Astrocyte (in vitro differentiated cells and primary cell): ENCODE measurements at places on chromosomes 11 and 22. TPM values are rescaled to one million over a fixed set of nuclear protein-coding genes. Genes with fewer than 3 reads are reported as not detected.

GRCh38 chr11:59918987-59919589 lies 19.1 kb upstream of the OOSP1 start:
- no peak overlapping the region for H3K4me3 ChIP-seq
- no peak overlapping the region for H3K27ac ChIP-seq
- no peaks in the 10 kb centered on the region for H3K36me3 ChIP-seq

- DNase-seq = no peak
- H3K4me3 ChIP-seq = no peak overlapping the region
- peaks cover 3% of the 10 kb centered on the region for H3K36me3 ChIP-seq
- no peaks in the 10 kb centered on the region for H3K27me3 ChIP-seq
These were observed 543 bp upstream of the AP2A2 start for GRCh38 chr11:925158-925495.

PHOX2A gene
- total RNA-seq = 0.36 TPM in 1 of 2 replicates, not detected in the other

TYR gene
- not detected in 2 replicates for total RNA-seq

MUC5B gene
- total RNA-seq = not detected in 2 replicates

DNA sequence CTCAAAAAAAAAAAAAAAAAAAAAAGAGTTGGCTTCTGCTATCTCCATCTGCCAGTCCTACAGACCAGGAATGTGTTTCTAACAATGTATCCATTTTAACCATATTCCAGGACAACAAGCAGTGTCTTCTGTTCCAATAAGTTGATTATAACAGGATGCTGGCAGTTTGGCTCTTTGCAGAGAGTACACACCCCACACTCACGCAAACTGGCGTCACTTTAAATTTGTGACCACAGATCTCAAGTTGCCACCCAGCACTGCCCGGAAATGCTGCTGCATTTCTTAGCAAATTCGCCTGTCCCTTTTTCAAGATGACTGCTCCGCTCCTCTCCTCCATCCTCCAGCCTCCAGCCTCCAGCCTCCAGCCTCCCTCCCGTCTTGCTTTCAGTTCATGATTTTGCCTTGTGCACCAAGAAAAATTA lies 44.3 kb downstream of the SCGB1A1 start:
- no peak overlapping the region for H3K4me3 ChIP-seq
- DNase-seq = no peak
- no peaks in the 10 kb centered on the region for H3K36me3 ChIP-seq
- no peaks in the 10 kb centered on the region for H3K27me3 ChIP-seq

GRCh38 chr22:37258005-37258752 lies 14.1 kb upstream of the RAC2 start:
- no peaks in the 10 kb centered on the region for H3K27me3 ChIP-seq
- H3K4me3 ChIP-seq = no peak overlapping the region
- H3K4me1 ChIP-seq = peaks cover 22% of the 10 kb centered on the region
- no peaks in the 10 kb centered on the region for H3K36me3 ChIP-seq
- DNase-seq = no peak
- no peak overlapping the region for H3K27ac ChIP-seq

OR52I2 gene
- not detected in 2 replicates for total RNA-seq

PNPLA3 gene
- 8.3 and 10.8 TPM in 2 replicates for total RNA-seq

MCHR1 gene
- total RNA-seq = 0.96 and 1.8 TPM in 2 replicates

DNA sequence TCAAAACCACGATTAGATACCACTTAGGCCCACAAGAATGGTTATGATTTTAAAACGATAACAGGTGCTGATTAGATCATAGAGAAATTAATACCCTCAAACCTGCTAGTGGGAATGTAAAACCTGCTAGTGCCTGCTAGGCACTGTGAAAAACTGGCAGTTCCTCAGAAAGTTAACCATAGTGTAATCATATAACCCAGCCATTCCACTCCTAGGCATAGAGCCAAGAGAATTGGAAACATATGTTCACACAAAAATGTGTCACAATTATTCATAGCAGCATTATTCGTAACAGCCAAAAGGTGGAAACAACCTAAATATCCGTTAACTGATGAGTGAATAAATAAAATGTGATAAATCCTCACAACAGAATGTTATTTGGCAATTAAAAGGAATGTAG lies 122.2 kb upstream of the SYN3 start:
- no peaks in the 10 kb centered on the region for H3K27me3 ChIP-seq
- H3K4me1 ChIP-seq = no peaks in the 10 kb centered on the region
- no peak for DNase-seq
- no peak overlapping the region for H3K27ac ChIP-seq
- no peaks in the 10 kb centered on the region for H3K36me3 ChIP-seq

- no peak for DNase-seq
- no peaks in the 10 kb centered on the region for H3K36me3 ChIP-seq
- no peaks in the 10 kb centered on the region for H3K27me3 ChIP-seq
- H3K4me1 ChIP-seq = no peaks in the 10 kb centered on the region
- H3K4me3 ChIP-seq = no peak overlapping the region
- H3K27ac ChIP-seq = no peak overlapping the region
These were observed 68.9 kb upstream of the SLC5A12 start for GRCh38 chr11:26790738-26791137.

DNA sequence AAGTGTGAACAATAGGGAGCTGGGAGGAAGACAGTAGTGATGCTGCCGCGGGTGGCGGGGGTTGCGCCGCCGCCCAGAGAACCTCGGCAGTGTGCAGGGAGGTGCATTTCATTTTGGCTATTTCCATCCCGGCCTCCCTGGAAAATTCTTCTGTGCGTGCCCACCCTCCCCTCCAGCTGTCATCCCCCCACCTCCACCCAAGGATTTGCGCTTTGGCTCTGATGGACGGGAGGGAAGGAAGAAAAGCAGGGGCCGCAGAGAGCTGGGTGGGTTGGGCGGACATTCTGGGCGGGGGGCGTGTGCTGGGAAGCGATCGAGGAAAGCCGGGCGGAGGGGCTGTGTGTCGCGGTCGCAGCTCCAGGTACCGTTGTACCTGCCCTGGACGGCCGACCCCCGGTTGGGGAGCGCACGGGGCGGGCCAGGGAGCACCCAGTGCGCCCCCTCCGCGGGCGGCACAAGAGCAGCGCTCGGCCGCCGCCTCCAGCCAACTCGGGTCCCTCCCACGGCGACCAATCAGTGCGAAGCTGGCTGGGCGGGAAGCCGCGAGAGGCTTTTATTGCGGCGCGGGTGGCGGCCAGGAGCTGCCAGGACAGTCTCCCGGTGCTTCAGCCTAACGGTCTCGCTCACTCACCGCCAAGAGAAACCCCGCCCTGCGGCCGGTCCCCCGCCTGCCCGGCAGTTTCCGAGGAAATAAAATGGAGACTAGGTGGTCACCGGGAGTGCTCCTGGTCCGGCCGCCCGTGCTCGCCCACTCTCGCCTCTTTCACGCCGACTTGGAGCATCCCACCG lies 1.6 kb downstream of the NCAM1 start:
- no peak overlapping the region for H3K27ac ChIP-seq
- H3K36me3 ChIP-seq = no peaks in the 10 kb centered on the region
- H3K4me3 ChIP-seq = peak overlapping the region; percentile 79
- peaks cover 4% of the 10 kb centered on the region for H3K4me1 ChIP-seq

- no peak overlapping the region for H3K27ac ChIP-seq
- no peaks in the 10 kb centered on the region for H3K36me3 ChIP-seq
- H3K27me3 ChIP-seq = peaks cover 10% of the 10 kb centered on the region
- H3K4me3 ChIP-seq = no peak overlapping the region
These were observed 949 bp downstream of the TP53AIP1 start for GRCh38 chr11:128941573-128942271.

GRCh38 chr11:110665689-110666465 lies 46.4 kb downstream of the ARHGAP20 start:
- DNase-seq = no peak
- H3K27ac ChIP-seq = no peak overlapping the region
- no peaks in the 10 kb centered on the region for H3K4me1 ChIP-seq
- H3K36me3 ChIP-seq = no peaks in the 10 kb centered on the region
- no peaks in the 10 kb centered on the region for H3K27me3 ChIP-seq

DNA sequence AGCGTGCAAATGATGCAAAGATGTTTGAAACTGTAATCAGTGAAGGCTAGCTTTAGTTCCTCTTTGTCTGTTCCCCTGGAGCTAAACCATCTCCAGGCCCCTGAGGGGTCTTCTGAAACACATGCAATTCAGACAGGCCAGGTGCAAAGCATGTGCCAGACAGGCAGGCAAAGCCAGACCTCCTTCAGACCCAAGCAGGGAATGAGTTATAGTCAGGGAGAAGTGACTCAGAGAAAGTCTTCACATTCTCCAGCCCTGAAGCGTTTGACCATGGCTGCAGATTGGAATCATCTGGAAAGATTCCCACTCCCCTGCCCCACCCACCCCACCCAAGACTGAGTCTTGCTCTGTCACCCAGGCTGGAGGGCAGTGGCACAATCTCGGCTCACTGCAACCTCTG lies 187.0 kb upstream of the ISX start:
- no peak overlapping the region for H3K4me3 ChIP-seq
- no peaks in the 10 kb centered on the region for H3K27me3 ChIP-seq
- H3K36me3 ChIP-seq = no peaks in the 10 kb centered on the region
- peak; percentile 44 for DNase-seq

DNA sequence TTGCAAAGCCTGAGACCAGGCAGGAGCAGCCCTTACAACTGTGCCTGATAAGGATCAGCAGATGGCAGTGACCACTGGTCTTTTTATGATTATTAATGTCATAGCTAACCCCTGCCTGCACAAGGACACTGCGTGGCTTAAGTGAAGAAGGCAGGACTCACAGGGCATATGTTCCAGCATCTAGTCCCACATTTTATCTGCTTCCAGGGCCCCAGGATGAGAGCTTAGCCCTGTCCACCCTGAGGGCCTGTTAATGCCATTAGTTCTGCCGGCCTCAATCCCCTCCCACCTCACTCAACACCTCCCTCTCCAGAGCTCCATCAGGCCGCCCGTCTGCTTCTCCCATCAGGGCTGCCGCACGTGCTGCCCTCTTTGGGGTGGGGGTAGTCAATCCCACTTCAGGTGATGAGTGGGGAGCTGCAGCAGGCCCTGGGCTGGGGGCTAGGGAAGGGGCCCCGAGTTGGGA lies 33.1 kb upstream of the TSPAN18 start:
- no peak for DNase-seq
- H3K4me3 ChIP-seq = no peak overlapping the region
- H3K27me3 ChIP-seq = peaks cover 7% of the 10 kb centered on the region
- no peak overlapping the region for H3K27ac ChIP-seq

DNA sequence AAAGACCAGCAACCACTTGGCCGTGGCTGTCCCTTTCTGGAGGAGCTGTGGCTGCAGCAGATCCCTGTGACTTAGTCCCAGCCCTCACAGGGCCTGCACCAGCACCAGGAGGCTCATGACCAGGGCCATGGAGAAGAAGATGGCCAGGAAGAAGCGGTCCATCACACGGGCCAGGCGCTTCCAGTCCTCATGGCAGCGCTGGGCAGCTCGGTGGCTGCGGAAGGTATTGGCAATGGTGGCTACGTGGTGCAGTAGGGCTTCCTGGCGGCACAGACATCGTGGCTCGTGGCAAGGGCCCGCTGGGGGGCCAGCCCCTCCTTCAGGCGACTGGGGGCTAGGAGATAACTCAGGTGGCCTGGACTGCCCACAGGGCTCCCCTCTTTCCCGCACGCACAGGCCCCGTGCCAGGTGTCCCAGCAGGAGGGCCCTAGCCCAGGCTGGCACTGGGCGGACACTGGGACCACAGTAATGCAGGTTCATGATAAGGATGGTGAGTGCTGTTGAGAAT lies 5.1 kb downstream of the CHRNA10 start:
- H3K36me3 ChIP-seq = peaks cover 5% of the 10 kb centered on the region
- no peak overlapping the region for H3K4me3 ChIP-seq
- no peaks in the 10 kb centered on the region for H3K27me3 ChIP-seq
- H3K4me1 ChIP-seq = no peaks in the 10 kb centered on the region

- DNase-seq = no peak
- no peak within 1 kb of the TSS for H3K4me3 ChIP-seq
- peaks cover 2% of the 10 kb centered on the region for H3K27me3 ChIP-seq
These were observed at the start of gene OR52K1 for GRCh38 chr11:4482445-4482844. Gene OR52K1 (plus strand): TSS chr11:4482646. CDS start chr11:4488901, 6,255 bp downstream.

DNA sequence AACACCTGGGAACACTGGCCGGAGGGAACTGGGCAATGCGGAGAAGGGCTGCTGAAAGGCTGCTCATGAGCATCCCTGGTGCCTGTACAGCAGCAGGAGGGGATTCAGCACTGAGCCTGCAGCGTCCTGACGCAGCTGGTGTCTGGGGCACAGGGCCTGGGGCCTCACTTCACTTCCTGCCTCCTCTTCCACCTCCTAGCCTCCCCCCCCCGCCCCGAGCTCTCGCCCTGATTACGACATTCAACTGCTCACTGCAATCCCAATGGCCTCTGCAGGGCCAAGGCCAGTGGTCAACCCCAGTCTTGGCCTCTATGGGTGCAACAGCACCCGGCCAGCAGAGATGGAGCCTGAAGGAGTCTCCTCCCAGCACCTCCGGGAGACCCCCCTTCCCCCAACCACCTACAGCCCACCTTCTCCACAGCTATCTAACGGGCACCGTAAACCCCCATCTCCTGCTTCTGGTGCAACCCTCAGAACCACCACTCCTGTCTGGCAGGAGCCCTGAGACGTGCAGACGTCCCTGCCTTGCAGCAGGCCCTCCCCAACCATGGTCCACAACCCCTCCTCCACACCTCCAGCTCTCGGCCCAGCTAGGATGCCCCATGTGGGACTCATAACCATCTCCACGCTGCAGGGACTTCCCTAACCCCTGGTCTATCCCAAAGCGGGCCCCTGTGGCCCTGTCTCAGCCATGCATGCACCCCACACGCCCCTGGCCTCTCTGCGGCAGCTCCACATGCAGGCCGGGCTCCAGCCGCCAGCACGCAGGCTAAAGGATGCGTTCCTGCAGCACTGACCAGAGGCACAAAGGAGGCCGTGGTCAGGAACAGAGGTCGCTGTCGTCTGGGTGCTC lies 38.2 kb downstream of the BRD1 start:
- no peaks in the 10 kb centered on the region for H3K4me1 ChIP-seq
- no peak overlapping the region for H3K4me3 ChIP-seq
- peaks cover 31% of the 10 kb centered on the region for H3K36me3 ChIP-seq
- no peak for DNase-seq
- H3K27me3 ChIP-seq = no peaks in the 10 kb centered on the region
- no peak overlapping the region for H3K27ac ChIP-seq

CTSW gene
- not detected in 2 replicates for total RNA-seq

- H3K36me3 ChIP-seq = no peaks in the 10 kb centered on the region
- H3K27ac ChIP-seq = no peak overlapping the region
These were observed 45.2 kb downstream of the SYN3 start for GRCh38 chr22:33012833-33013450.

GRCh38 chr11:69834811-69835800 lies 15.9 kb upstream of the FGF3 start:
- H3K4me3 ChIP-seq = no peak overlapping the region
- no peak for DNase-seq
- H3K27me3 ChIP-seq = peaks cover 11% of the 10 kb centered on the region
- no peaks in the 10 kb centered on the region for H3K4me1 ChIP-seq

DNA sequence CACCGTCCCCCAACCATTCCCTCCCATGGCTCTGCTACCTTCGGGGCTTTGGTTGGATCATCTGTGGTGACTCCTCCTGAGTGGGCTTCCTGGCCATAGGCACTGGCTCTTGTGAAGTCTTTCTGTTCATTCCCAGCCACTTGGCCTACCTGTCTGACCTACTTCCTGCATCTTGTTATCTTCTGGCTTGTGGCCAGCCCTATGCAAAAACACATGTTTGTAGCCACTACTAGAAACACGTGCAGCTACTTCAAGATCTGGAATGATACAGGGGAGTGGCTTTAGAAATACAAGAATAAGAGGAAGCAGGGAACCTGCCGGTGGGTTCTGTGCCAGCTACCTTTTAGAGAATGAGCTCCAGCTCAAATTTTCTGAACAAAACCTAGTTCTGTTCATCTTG lies 20.9 kb downstream of the RCOR2 start:
- H3K4me3 ChIP-seq = no peak overlapping the region
- no peaks in the 10 kb centered on the region for H3K27me3 ChIP-seq
- no peak overlapping the region for H3K27ac ChIP-seq
- no peaks in the 10 kb centered on the region for H3K4me1 ChIP-seq

- H3K27ac ChIP-seq = no peak overlapping the region
- H3K27me3 ChIP-seq = no peaks in the 10 kb centered on the region
- H3K4me3 ChIP-seq = no peak overlapping the region
- H3K4me1 ChIP-seq = no peaks in the 10 kb centered on the region
These were observed 56.9 kb downstream of the PKNOX2 start for GRCh38 chr11:125221461-125221860.

CHRM1 gene
- not detected in 2 replicates for total RNA-seq

OSBP2 gene
- 0.48 and 0.89 TPM in 2 replicates for total RNA-seq
